Pancreas (tissue), 10 donors: ENCODE measurements at places on chromosomes 13 and 19. TPM values are rescaled to one million over a fixed set of nuclear protein-coding genes. Genes with fewer than 3 reads are reported as not detected.

GRCh38 chr13:95269756-95270155 is 31.5 kb downstream of the ABCC4 start:
- H3K36me3 ChIP-seq: no peaks in the 10 kb centered on the region
- H3K4me3 ChIP-seq: no peak overlapping the region
- peaks cover 7% of the 10 kb centered on the region for H3K4me1 ChIP-seq
- H3K27ac ChIP-seq: no peak overlapping the region

DNA sequence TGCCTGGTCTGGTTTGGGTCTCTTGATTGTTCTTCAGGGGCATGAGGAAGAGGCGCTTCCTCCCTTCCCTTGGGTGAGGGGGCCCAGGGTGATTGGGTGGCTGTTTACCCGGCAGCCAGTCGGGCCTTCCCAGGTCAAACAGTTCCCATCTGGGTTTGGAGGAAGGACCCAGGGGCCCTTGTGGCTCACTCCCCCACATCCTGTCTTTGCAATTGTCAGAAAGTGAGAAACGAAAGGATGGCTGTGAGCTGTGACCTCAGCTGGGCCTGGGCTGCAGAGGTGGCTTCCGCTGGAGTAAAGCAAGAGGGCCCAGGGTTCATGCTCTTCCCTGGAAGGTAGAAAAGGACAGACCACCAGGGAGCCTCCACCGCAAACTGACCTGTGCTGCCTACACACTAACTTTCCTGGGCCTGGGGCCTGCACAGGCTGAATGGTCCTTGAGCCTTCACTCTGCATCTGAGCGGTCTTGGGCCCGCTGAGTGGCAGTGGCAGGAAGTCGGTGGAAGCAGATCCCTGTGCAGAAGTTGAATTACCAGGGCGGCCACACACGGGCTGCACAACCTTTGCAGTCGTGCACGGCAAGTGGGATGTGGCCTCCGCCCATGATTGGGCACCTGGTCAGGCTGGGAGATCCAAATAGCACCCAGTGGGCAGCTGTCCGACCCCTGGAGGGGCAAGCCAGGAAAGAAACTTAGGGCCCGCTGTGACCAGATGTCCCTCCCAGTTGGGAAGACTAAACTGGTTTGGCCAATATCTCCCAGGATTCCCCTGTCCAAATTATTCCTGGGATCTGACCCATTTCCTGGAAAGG is 5.3 kb upstream of the CD79A start:
- no peaks in the 10 kb centered on the region for H3K4me1 ChIP-seq
- no peaks in the 10 kb centered on the region for H3K27me3 ChIP-seq
- no peak overlapping the region for H3K4me3 ChIP-seq
- no peak for DNase-seq

- no peaks in the 10 kb centered on the region for H3K27me3 ChIP-seq
- H3K36me3 ChIP-seq: no peaks in the 10 kb centered on the region
- H3K27ac ChIP-seq: no peak overlapping the region
- no peaks in the 10 kb centered on the region for H3K4me1 ChIP-seq
- no peak overlapping the region for H3K4me3 ChIP-seq
- no peak for DNase-seq
Observed at GRCh38 chr13:114155926-114156883, 22.9 kb upstream of the CFAP97D2 start.

GRCh38 chr19:1618157-1619093 is 13.2 kb upstream of the UQCR11 start:
- H3K36me3 ChIP-seq: no peaks in the 10 kb centered on the region
- no peak overlapping the region for H3K4me3 ChIP-seq
- H3K27me3 ChIP-seq: no peaks in the 10 kb centered on the region
- DNase-seq: peak; percentile 46
- H3K4me1 ChIP-seq: no peaks in the 10 kb centered on the region

- H3K27ac ChIP-seq: no peak overlapping the region
- H3K27me3 ChIP-seq: no peaks in the 10 kb centered on the region
- no peaks in the 10 kb centered on the region for H3K4me1 ChIP-seq
Observed at GRCh38 chr13:105363261-105364190, 1171.9 kb downstream of the EFNB2 start.

DNA sequence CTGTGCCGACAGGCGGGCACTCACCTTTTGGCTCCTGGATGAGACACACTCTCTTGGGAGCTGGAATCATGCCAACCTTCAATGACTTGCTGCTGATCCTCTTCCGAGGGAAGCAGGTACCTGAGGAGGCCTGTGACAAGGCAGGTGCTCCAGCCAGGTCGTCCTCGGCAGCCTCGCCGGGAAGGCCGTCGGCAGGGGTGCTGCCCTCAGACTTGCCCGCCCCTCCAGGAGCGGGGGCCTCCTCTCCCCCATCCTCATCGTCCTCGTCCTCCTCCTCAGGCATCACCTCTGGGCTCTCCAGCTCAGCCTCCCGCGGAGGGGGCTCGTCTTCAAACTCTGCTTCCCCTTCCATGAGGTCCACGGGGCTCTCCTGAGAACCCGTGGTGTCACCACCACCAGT is 29.2 kb downstream of the SUGP2 start:
- DNase-seq: no peak
- H3K27ac ChIP-seq: no peak overlapping the region
- no peak overlapping the region for H3K4me3 ChIP-seq
- peaks cover 13% of the 10 kb centered on the region for H3K36me3 ChIP-seq
- H3K4me1 ChIP-seq: no peaks in the 10 kb centered on the region
- H3K27me3 ChIP-seq: no peaks in the 10 kb centered on the region

DNA sequence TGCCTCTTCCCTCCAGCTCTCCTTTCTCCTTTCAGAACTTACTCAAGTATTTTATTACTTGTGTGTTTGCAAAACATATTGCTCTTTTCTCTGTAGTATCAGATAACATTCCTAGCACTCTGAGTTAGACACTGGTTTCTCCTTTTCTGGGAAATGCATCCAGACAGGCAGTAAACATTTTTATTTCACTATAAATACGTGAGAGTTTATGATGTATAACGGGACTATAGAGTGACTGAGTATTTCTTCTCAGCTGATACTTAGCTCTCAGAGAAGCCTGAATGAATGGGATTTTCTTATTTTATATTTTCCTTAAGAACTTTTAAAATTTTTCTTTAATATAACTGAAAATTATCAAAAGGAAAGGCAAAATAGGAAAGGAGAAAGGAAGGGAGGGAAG is 211.2 kb upstream of the EDNRB start:
- no peak overlapping the region for H3K27ac ChIP-seq
- no peaks in the 10 kb centered on the region for H3K4me1 ChIP-seq
- H3K36me3 ChIP-seq: no peaks in the 10 kb centered on the region
- no peak overlapping the region for H3K4me3 ChIP-seq

GRCh38 chr13:31067416-31068118 is 94.1 kb downstream of the HSPH1 start:
- no peak overlapping the region for H3K4me3 ChIP-seq
- no peak for DNase-seq

GRCh38 chr13:32036126-32036695 is 4.6 kb downstream of the FRY start:
- no peaks in the 10 kb centered on the region for H3K27me3 ChIP-seq
- no peak overlapping the region for H3K4me3 ChIP-seq
- no peak for DNase-seq
- no peak overlapping the region for H3K27ac ChIP-seq

GRCh38 chr19:42117076-42117475 is 15.2 kb downstream of the POU2F2 start:
- no peak overlapping the region for H3K27ac ChIP-seq
- no peak overlapping the region for H3K4me3 ChIP-seq
- no peak for DNase-seq

DCT gene
- polyA plus RNA-seq: 0.27 TPM

ADGRE3 gene
- not detected for polyA plus RNA-seq

TMEM86B gene
- 14.4 TPM for polyA plus RNA-seq

ONECUT3 gene
- not detected for polyA plus RNA-seq
